Vagina (tissue), 2 donors: ENCODE measurements at places on chromosomes 13 and 19.

GRCh38 chr19:6580313-6580712 lies 10.6 kb downstream of the CD70 start:
- no peak for DNase-seq

GRCh38 chr19:10565028-10565566 lies 713 bp downstream of the KRI1 start:
- no peak for DNase-seq

GRCh38 chr13:114025714-114026431 lies 52.0 kb upstream of the C13orf46 start:
- no peak for DNase-seq

DNA sequence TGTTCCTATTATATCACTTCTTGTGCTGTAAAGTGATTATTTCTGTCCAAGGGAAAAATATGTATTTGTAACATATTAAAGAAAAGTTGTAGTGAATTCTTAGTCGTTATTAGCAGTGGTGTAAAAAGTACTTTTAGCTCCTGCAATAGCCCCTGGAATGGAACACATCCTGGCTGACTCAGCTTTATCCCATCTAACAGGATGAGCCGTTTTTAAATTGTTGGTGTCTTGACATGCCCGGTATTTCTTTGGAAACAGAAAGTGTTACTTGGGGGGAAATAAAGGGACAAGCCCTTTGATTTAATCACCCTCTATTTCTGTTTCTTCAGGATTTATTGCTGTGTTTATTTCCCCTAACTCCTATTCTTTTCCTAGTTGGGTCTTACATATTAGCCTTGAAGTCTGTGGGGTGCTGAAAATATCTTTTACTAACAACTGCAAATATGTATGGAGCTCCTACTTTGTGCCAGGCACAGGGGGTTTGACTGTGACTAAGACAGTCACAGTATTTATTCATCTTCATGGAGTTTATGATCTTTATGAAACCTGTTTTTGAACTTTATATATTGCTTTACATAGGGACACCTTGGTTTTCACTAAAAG lies 17.9 kb downstream of the COG3 start:
- no peak for DNase-seq

DNA sequence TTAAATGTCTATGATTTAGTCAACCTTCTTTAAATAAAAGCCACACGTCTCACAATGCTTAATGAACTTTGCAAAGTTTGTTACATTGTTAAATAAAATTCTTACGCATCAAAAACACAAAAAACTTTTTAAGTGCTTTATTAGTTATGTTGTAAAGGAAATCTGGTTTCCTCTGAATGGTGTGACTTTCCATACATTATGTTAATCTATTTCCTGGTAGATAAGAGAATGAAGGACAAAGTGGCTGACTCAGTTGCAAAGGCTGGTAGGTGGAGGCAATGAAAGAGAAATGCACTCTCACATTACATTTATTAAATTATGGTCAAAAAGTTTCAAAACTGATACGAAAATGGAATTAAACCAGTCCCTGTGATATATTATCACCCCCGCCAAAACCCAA lies 15.9 kb downstream of the KLF12 start:
- no peak for DNase-seq

DNA sequence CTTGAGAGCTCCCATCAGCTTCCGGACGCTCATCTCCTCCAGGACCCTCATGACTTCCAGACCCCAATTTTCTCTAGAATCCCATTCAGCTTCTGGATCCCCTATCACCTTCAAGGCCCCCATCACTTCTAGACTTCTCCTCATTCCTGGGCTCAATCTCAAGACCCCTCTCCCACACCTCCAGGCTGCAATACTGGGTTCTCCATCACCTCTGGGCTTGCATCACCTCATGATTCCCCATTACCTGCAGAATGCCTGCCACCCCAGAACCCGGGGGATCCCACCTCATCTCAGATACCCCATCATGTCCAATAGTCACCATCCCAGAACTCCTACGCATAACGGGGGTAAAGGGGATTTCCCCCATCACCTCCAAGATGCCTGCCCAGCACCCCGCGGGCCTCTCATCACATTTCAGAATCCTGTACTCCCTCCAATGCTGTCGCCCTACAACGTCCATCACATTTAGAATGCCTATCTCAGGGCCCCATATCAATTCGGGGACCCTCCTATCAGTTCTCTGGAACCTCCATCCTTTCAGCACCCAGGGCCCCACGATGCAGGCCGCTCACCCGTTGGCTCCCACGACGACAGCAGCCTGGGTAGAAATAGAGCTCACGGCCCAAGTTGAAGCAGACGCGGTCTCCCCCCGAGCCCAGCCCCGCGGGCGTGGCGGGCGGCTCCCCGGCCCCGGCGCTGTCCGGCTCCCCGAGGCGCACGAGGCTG lies 738 bp downstream of the DMWD start:
- no peak for DNase-seq

DNA sequence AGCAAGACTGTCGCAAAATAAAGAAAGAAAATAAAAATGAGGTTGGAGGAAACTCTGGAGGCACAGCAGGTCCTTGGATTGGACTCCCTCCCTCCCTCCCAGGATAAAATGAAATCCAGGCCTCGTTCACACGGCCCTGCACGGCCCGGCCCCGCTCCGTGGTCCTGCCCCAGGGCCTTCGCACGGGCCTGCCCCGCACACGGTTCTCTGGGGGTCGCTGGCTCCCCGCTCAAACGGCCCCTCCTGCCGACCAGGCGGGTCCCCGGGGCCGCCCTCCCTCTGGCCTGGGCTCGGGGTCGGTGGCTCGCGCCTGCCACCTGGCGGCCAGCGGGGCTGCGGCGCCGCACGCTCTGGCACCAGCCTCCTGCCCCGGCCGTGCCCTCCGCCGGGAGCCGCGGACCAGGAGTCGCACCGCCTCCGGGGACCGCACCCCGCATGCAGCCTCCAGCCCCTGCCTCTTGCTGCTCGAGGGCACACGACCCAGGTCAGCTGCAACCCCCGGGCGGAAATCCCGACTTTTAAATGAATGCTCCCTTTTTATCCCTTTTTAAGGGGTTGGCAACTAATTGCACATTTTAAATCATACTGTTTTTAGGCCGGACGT lies 1.5 kb upstream of the WDR18 start:
- no peak for DNase-seq

DNA sequence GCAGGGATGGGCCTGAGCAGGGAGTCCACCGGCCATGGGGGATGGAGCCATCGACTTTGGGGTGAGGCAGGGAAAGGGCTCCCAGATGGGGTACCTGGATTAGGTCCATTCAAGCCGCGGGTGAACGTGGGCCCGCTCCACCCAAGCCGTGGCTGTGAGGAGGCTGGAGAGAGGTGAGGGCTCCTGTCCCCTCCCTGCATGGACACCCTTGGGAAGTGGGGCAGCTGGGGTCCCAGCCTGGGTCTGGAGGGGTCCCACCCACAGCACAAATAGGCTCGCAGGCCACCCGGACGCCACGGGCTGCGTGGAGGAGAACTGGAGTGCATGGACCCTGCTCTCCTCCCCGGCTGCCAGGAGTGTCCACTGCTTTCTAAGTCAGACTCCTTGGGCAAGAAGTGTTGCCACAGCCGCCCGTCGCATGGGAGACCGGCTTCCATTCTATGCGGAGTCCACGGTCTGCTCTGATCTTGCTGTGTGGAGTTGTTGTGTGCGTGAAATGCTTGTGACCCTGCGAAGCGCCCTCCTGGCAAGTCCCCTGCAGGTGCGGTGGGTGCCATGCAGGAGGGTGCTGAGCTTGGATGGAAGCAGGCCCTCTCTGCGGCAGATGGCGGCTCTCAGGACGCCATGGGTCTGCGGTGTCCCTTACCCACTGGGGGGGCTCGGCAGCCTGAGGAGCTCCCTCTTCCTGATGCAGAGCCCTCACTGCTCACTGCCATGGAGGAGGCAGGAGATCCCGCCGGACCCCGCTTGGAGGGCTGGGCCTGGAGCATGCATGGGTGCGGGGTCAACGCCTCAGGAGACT lies 2.0 kb downstream of the DAZAP1 start:
- DNase-seq, result no peak

GRCh38 chr13:22063416-22064124 lies 392.7 kb downstream of the FGF9 start:
- no peak for DNase-seq

- DNase-seq, result no peak
Measured at GRCh38 chr19:970695-971094, 13.4 kb upstream of the WDR18 start.

GRCh38 chr13:110329798-110330461 lies 22.8 kb downstream of the COL4A2 start:
- no peak for DNase-seq

DNA sequence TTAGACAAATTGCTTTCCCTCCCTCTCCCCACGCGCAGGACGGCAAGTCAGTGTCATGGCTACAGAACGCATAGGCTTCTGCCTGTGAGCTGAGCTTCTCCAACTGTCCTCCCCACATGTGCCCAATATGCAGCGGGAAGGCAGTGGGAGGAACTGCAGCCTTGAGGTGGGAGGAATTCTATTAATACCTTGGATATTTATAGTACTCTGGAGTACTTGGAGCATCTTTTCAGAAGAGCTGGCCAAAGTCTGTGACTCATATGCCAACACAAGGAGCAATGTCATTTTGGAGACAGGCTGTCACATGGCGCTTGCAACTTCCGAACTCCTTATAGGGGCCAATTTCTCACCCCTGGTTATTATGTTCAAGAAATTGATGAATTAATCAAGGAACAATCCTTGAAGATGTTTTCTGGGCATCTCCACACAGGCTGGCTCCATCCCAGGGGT lies 245.0 kb upstream of the SERP2 start:
- DNase-seq, result no peak

DNA sequence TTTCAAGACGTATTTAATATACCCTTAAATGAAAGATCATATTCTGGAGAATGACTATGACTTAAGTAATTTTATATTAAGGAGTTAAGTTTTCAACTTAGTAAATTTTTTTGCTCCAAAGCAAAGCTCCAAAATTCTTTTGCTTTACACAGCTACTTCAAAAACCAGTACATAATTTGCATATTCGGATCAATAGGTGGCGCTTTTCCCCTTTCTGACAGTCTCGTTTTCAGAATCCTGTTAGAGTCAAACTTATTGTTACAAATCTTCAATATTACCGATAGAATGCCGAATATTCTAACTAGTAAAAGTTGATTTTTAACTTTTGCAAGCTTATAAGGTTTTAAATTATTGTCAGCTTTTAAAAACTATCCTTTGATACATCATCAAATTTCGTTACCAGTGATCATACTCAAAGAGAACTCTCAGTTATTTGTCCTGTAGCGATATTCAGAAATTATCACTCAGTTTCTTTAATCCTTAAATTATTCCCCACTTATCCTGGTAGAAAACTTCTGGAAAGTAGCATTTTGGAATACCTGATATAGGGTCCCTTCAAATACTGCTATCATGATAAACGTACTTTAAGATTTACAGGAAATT lies 852.7 kb upstream of the KLHL1 start:
- no peak for DNase-seq

DNA sequence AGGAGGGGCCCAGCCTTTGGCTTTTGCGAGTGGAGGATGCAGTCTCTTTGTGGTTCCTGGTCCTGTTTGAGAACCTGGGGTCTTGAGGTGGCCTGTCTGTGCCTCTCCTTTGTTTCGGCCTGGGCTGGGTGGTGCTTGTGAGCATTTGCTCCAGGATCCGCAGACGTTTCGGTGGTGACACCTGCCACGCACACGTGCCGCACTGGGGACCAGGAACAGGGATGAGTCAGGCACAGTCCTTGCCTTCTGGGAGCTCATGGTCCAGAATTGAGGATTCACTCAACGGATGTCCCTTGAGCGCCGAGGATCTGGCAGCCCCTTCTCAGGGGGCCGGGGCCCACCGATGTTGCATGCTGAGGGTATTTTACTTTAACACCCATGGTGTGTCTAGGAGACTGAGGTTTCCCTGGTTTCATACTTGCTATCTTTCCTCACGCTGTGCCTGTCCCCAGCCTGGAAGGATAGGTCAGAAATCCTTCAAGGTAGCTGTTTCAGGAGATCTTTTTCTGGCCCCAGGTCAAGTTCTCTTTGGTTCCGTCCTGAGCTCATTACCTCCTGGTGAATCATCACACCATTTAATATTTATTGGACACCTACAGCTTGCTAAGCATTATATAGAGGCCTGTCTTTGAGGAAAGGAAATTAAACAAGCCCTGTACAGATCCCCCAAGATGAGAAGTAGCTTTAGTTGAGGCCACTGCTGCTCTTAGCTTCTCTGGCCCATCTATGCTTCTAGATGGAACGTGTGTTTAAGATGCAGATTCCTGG lies 5.1 kb downstream of the HDGFL2 start:
- DNase-seq, result no peak

- DNase-seq, result no peak
Measured at GRCh38 chr13:34351134-34351533, 533.2 kb downstream of the RFC3 start.

DNA sequence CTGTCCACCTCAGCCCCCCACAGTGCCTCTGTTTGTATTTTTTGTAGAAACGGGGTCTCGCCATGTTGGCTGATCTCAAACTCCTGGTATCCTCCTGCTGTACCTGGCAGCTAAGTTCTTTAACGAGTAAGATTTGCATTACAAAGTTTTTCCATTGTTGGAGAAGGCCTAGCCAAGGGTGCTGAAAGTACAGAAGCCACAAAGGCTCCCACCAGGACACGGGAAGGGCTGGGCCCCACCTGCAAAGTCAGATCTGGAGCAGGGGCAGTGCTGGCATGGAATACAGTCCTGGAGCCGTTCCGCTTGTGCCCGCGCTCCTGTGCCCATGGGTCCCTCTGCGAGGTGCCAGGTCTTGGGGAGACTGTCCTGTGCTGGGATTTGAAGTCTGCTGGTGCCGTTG lies 12.1 kb downstream of the FZR1 start:
- no peak for DNase-seq

GRCh38 chr19:49161987-49162386 lies 4.4 kb downstream of the TRPM4 start:
- no peak for DNase-seq

GRCh38 chr13:93505104-93505952 lies 278.7 kb downstream of the GPC6 start:
- DNase-seq, result no peak

- DNase-seq, result no peak
Measured at GRCh38 chr13:27860743-27861142, 59.1 kb upstream of the PDX1 start.

DNA sequence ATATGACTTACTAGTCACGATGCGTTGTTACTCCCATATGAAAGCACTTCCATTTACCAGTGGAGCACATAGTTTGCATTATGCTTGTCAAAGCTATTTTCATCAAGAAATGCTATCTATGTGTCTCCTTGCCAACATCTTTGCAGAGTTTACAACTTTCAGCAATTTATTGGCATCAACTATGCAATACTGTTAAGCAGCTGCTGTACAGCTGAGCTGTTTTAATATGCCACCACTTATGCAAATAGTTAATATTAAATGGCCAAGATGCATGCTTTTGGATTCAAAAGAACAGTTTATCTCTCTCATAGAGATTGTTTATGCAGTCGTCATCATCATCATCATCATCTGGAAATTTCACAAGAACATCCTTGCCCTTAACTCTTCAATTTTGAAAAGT lies 67.9 kb upstream of the KLF5 start:
- no peak for DNase-seq

- DNase-seq, result no peak
Measured at GRCh38 chr13:99282264-99283231, 24.4 kb upstream of the GPR18 start.

GRCh38 chr19:4015705-4016402 lies 8.3 kb downstream of the PIAS4 start:
- DNase-seq, result no peak
